ENCODE measurements at places on chromosomes 4 and X.

GRCh38 chr4:24810871-24811631, 15.7 kb downstream of the SOD3 start:
- DNase-seq = no peak

DNA sequence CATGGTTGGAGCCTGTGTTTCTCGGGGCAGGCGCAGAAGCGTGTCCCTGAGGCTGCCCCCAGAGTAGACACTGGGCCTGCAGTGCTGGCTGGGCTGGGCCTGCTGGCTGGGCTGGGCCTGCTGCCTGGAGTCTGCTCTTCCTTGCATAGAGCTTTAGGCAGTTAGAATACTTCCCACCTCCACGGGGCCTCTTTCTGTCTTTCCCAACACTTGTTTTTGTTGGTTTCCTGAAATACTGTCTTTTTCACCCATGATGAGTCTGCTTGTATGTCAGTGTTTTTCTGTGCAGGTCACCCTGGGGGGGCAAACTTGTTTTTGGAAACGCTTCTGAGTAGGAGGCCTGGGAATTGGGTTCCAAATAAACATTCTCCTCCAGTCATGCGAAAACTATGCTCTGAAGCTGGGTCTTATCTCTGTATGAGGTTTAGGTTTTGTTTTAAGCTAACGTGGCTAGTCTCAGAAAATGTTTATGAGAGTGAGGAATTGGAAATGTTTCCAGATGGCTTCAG, 32.2 kb downstream of the TRMT44 start:
- DNase-seq = no peak

DNA sequence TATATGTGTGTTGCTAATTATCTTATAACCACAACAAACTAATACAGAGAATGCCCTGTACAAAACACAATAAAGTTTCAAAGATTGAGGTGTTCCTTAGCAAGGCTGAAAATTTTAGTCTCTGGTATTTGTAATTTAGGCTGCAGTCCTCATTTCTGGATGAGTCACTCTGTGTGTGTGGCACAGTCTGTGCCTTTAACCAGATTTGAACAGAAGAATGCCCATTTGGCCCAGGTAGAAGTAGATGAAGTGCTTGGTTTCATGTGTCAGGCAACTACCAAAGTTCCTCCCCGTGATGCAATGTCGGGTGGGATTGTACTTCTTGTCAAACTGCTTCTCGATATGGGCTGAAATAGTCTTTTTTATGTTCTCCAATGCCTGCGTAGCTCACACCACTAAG, 91.6 kb upstream of the H2AZ1 start:
- DNase-seq = no peak

DNA sequence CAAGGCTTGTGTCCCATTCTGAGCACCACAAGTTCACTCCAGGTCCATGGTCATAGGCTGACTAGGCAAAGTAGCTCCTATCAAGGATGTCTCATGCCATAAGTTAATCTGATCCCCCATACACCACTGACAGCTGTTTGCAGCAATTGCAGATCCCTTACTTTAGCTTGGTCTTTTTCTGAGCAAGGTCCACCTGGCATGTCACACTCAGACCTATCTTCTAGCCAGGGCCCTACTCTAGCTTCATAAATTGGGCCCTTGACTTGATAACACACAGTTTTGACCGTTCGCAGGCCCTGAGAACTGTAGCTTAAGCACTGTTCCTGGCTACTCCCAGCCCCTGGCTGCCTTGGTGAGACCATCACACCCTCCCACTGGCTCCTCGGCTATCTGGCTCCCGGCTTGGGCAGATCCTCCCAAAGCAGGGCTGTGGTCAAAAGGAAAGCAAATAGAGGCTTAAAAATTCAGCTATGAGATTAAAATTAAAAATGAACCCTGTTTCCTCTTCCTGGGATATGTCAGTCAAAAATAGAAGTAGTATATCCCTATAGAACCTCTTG, 427.4 kb downstream of the RAB28 start:
- no peak for DNase-seq

GRCh38 chrX:52424656-52425055, 55.8 kb downstream of the XAGE2 start:
- DNase-seq = no peak

GRCh38 chr4:78799551-78800495, 23.7 kb downstream of the BMP2K start:
- DNase-seq = peak; percentile 29

- no peak for DNase-seq
Observed at GRCh38 chr4:141657550-141658250, 21.3 kb downstream of the IL15 start.

- no peak for DNase-seq
Observed at GRCh38 chr4:19961091-19961490, 290.6 kb upstream of the SLIT2 start.

- peak; percentile 95 for DNase-seq
Observed at GRCh38 chrX:74505437-74505836, 84.1 kb downstream of the SLC16A2 start.

GRCh38 chrX:74363914-74364313, 57.4 kb upstream of the SLC16A2 start:
- no peak for DNase-seq

DNA sequence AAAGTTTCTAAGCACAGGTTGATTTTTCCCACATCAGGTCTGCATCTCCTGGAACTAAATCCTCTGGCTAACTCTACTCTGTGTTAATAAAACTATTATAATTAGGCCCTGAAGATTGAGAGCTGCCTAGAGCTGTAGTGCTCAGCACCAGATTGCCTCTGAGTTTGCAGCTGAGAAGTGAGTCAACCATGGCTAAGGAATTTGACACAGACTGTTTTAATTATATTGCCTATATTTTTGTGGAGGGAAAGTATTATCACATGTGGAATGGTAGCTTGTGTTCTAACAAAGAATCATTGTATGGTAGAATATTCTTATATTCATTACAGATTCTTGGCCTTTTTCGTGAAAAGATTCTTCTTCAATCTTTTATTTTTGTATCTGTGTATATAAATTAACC, 1907.6 kb upstream of the TENM3 start:
- no peak for DNase-seq

DNA sequence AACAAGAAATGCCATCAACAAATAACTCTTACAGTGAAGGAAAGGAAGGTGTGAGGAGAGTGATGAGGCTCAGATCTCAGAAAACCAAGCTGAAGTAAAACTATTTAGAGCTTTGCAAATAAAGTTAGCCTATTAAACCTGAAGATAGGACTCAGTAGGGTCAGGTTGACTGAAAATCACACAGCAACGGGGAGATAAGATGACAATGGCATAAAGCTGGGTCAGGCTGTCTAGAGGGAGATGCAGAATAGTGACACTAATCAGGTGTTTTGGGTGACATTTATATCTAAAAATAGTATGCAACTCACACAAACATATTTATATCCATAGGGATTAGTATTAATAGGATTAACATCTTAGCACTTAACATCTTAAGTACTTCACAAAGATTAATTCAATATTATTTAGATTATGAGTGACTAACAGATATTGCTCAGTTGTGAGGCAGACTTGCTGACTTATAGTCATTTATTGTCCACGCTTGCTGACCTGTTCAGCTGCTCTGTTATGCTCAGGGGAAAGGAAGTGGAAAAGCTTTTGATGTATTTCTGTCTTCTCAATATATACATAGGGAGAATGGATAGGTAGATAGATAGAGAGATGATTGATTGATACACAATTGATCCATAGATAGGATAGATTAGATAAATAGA, 130.7 kb upstream of the GUCY1A1 start:
- no peak for DNase-seq

- no peak for DNase-seq
Observed at GRCh38 chr4:184099000-184099399, 118.7 kb downstream of the ENPP6 start.

GRCh38 chr4:185469580-185470154, 1.9 kb downstream of the CCDC110 start:
- DNase-seq = no peak

GRCh38 chr4:106424426-106424825, 55.8 kb upstream of the GIMD1 start:
- DNase-seq = no peak

DNA sequence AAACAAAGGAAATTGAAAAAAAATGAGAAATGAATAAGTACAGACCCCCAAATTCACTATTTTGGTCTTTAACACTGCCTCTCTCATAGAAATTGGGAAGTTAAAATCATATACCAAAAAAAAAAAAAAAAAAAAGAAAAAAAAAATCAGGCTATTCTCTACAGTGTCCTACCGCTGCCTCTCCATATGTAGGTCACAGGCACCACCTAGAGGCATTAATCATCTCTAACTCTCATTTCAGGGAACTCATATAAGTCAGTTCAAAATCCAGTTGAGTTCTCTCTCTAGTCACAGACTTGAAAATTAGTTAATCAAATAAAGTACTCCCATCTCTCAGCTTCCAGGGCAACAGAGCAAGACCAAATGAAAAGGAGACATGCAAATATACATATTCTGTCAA, 47.9 kb downstream of the COX18 start:
- DNase-seq = peak; percentile 22

- DNase-seq = no peak
Observed at GRCh38 chr4:22987870-22988269, 295.1 kb downstream of the GBA3 start.

DNA sequence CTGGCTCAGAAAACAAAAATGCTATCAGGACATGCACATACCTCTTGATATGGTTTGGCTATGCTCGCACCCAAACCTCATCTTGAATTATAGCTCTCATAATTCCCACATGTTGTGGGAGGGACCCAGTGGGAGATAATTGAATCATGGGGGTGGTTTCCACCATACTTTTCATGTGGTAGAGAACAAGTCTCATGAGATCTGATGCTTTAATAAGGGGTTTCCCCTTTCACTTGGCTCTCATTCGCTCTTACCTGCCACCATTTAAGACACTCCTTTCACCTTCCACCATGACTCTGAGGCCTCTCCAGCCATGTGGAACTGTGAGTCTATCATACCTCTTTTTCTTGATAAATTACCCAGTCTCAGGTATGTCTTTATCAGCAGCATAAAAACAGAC, 958.6 kb downstream of the TRAM1L1 start:
- DNase-seq = no peak

DNA sequence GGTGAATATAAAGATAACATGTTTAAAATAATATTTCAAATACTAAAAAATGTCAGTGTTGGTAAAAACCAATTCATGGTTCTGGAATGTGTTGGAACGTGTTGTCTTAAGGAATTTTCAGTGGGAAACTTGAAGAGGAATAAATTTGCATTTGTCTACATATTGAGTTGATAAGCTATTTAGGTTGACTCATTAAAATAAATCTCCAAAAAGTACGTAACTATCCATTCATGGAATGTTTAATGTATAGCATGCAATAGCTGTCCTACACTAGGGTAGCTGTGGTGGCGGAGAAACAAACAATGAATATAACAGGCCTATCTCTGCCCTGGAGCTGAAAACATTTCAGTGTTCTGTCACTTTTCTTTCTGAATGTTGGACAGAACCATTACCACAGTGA, 20.3 kb downstream of the SHISA3 start:
- no peak for DNase-seq

- DNase-seq = no peak
Observed at GRCh38 chr4:188779581-188779980, 640.3 kb downstream of the TRIML1 start.

- DNase-seq = no peak
Observed at GRCh38 chr4:138291431-138291830, 49.3 kb upstream of the SLC7A11 start.

DNA sequence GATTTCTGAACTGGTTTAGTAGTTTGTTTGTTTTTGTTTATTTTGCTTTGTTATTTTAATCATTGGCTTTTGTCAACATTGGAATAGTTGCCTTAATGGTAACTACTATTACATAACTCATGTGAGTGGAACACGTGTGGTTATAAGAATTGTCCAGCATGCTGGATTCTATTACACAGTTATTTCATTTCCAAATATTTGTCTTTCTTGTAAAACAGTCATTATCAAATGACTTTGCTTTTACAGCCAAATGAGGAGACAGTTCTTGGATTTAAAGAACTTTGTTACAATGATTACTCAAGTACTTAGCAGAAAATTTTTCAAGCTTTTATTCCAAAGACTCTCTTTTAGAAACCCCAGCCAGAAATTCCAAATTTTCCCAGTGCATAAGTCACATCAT, 516.1 kb upstream of the MAGEB2 start:
- DNase-seq = no peak

GRCh38 chr4:107721436-107722100, 1.5 kb upstream of the PAPSS1 start:
- no peak for DNase-seq

DNA sequence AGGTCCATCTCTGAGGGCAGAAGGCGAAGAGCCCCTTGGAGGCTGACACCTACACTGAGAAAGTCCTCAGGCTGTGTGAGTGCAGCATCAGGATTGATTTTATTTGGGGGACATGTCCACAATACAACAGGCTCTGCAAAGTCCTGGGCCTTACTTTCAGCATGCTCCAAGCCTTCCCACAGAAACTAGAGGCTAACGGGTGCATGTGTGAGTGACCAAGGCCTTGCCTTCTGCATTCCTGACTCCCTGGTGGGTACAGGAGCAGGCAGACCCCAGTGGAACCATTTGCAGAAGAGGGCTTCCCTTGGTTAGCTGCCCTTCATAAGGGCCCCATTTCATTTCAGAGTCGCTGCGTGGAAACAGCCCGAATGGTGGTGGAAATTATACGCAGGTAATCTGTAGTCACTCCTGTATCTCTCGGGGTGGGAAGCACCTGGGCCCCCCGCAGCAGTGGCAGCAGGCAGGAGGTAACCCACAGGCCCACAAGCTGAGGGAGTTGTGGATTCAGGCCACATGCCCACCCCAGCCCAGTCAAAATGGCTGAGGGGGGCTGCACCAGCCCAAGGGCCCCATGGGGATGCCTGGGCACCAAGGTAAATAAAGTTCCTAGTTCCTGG, 37.7 kb downstream of the NSG1 start:
- DNase-seq = no peak

GRCh38 chr4:11471618-11472017, 42.9 kb upstream of the HS3ST1 start:
- no peak for DNase-seq

GRCh38 chr4:186144198-186144945, 39.9 kb downstream of the FAM149A start:
- DNase-seq = peak; percentile 21

DNA sequence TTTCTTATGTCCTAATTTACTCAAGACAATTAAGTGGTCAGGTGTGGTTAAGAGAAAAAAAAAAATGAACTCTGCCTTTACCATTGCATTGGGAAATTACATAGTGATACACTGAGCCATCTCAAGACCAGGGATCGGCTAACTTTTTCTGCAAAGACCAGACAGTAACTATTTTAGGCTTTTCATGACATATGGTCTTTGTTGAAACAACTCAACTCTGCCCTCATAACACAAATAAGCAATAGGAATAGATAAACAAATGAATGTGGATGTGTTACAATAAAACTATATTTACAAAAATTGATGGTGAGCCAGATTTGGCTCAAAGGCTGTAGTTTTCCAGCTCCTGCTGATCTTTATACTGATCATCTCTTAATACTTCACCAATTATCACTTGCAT, 632.6 kb upstream of the INTU start:
- no peak for DNase-seq

GRCh38 chr4:74431113-74431826, 13.7 kb upstream of the AREG start:
- DNase-seq = no peak

- DNase-seq = no peak
Observed at GRCh38 chr4:124206779-124207605, 505.5 kb downstream of the ANKRD50 start.

- DNase-seq = peak; percentile 8
Observed at GRCh38 chr4:20356565-20356964, 104.9 kb downstream of the SLIT2 start.
